ENCODE measurements at places on chromosomes 1 and 21.

GRCh38 chr1:66712839-66713238, 39.4 kb upstream of the DYNLT5 start:
- H3K27me3 ChIP-seq: no peaks in the 10 kb centered on the region
- H3K36me3 ChIP-seq: no peaks in the 10 kb centered on the region
- no peak overlapping the region for H3K27ac ChIP-seq
- no peaks in the 10 kb centered on the region for H3K4me1 ChIP-seq
- no peak for DNase-seq
- H3K4me3 ChIP-seq: no peak overlapping the region

- no peak overlapping the region for H3K27ac ChIP-seq
- no peak for DNase-seq
- H3K4me3 ChIP-seq: no peak overlapping the region
- no peaks in the 10 kb centered on the region for H3K4me1 ChIP-seq
- no peaks in the 10 kb centered on the region for H3K36me3 ChIP-seq
Measured at GRCh38 chr1:204731509-204731908, 46.0 kb upstream of the LRRN2 start.

DNA sequence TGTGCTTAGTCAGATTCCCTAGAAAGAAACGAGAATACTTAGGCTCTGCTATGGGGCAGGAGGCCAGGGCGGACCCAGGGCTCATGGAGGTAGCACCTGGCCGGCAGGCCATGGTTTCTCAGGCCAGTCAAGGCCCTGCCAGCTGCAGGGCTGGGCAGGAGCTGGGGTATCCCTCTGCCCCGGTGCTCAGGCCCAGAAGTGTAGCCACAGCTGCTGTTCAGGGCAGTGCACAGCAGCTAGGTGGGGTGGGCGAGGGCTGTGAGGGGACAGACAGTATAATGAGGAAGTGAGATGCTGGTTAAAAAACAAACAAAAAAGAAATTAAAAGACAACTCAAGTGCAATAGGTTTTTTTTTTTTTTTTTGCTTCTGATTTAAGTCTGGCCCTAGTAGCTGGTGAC, 34.0 kb upstream of the EDN2 start:
- no peak overlapping the region for H3K27ac ChIP-seq
- no peak overlapping the region for H3K4me3 ChIP-seq
- peaks cover 17% of the 10 kb centered on the region for H3K4me1 ChIP-seq

- H3K27me3 ChIP-seq: no peaks in the 10 kb centered on the region
- no peak for DNase-seq
- H3K4me3 ChIP-seq: no peak overlapping the region
Measured at GRCh38 chr21:38120984-38121855, 135.6 kb upstream of the KCNJ15 start.

DNA sequence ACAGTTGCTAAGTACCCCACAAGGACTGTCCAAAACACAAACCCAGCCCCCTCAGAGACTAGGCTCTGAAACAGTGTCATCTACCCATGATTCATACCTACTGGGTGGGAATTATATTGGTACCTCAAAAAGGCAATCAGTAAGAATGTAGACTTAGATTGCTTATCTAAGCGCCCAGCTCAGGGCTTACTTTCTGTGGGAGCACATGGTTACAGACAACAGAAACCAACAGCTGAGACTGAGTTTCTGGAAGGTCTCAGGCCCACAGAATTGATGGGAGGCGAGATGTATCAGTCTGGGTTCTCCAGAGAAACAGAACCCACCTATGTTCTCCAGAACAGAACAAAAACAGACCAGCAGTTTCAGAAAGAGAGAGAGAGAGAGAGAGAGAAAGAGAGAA, 147.3 kb upstream of the KAZN start:
- no peak overlapping the region for H3K27ac ChIP-seq
- DNase-seq: no peak
- no peaks in the 10 kb centered on the region for H3K4me1 ChIP-seq
- H3K36me3 ChIP-seq: no peaks in the 10 kb centered on the region

GRCh38 chr1:203491664-203492063, 2.3 kb upstream of the OPTC start:
- H3K27me3 ChIP-seq: no peaks in the 10 kb centered on the region
- no peak for DNase-seq

DNA sequence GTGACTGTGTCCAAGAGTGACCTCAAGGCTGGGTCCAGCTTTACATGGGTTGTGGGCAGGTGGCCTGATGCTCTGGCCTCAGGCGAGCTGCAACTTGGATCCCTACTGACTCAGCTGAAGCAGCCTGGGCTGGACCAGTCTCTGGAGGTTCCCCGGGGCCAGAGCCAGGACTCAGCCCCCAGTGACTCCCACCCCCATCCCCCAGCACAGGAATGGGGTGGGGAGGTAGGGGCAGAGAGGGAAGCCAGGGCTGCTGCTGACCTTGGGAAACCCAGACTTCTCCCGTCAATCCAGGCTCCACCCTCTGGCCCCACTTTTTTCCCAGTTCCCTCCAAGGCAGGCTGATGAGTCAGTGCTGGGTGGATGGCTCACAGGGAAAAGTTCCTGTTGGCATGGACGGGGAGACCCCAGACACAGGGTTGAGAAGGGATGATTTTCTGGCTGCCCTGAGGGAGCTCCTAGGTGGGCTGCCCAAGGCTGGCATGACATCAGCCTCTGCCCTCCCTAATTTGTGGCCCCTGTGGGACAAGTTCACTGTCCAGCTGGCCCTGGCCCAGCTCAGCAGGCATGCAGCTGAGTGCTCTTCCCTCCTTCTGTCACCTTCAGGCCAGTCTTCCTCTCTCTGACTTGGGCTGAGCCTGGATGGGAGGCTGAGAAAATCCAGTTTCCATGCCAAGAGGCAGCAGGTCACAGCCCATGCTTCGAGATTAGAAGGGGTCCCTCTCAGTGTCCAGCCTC, 2.2 kb downstream of the ZC3H12A start:
- peak overlapping the region; percentile 97 for H3K27ac ChIP-seq
- peak overlapping the region; percentile 89 for H3K4me3 ChIP-seq
- H3K4me1 ChIP-seq: peaks cover 84% of the 10 kb centered on the region
- peak; percentile 84 for DNase-seq
- H3K27me3 ChIP-seq: no peaks in the 10 kb centered on the region

DNA sequence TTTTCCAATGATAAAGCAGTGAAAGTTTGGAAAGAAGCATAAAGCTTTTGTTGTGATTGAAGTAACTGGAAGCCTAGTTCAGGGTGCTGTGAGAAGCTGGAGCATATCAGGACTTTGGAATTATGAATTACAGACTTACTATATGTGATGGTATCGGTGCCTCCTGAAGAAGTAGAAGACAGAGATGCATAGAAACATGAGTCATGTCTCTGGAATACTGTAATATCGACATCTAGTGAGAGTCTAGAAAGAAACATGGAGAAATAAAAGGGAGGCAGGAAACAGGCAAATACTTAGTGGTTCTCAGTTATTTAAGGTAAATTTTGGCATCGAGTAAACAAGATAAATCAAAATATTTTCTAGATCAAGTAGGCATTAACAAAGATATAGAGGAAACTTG, 103.0 kb downstream of the CAMTA1 start:
- no peak for DNase-seq
- no peak overlapping the region for H3K4me3 ChIP-seq
- H3K27ac ChIP-seq: no peak overlapping the region

GRCh38 chr1:62467092-62467491, 30.2 kb downstream of the USP1 start:
- no peak for DNase-seq
- H3K27me3 ChIP-seq: no peaks in the 10 kb centered on the region
- H3K27ac ChIP-seq: no peak overlapping the region
- H3K4me1 ChIP-seq: no peaks in the 10 kb centered on the region
- H3K4me3 ChIP-seq: no peak overlapping the region

DNA sequence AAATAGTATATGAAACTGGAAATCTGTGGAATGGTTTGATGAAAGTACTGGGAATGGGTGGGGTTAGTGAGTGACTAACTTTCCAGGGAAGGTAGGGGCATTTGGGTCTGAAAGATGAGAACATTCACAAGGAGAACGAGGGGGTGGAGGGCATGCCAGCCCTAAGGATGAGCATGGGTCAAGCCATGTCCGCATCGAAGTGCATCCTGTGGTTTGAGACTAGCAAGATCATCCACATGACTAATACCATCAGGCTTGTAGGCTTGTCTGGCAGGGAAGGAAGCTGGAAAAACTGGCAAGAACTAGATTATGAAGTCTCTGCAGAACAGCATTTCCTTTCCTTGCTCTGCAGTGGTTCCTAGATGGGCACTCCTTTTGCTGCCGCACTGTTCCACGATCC, 70.4 kb upstream of the UBE2U start:
- no peak for DNase-seq
- H3K27ac ChIP-seq: no peak overlapping the region
- no peaks in the 10 kb centered on the region for H3K36me3 ChIP-seq
- no peaks in the 10 kb centered on the region for H3K27me3 ChIP-seq

DNA sequence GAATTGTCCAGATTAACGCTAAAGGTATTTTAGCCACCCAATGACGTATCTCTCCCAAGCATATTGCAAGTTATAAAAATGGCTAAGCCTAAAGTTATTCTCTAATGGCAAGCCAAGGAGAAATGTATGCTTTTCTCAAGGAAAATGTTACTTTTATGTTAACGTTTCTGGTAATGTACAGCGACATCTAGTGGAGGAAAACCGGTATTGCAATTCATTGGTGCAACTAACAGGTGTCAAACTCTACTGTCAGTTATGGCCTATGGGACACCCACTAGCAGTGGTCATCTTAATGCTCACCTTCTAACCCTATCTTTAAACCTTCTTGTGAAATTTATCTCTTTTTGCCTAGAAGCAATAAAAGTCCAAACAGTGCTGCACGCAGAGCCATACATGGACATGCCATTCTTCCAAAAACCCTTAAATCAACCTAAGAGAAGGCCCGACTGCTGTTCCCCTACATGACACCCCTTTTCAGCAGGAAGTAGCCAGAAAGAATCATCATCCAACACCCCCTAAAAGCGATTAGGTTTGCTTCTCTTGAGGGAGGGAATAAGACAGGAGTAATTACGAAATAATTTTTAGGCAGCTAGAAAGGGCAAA, 68.7 kb upstream of the LRIF1 start:
- H3K27ac ChIP-seq: no peak overlapping the region
- H3K4me1 ChIP-seq: no peaks in the 10 kb centered on the region
- no peak for DNase-seq
- no peaks in the 10 kb centered on the region for H3K36me3 ChIP-seq
- no peak overlapping the region for H3K4me3 ChIP-seq

DNA sequence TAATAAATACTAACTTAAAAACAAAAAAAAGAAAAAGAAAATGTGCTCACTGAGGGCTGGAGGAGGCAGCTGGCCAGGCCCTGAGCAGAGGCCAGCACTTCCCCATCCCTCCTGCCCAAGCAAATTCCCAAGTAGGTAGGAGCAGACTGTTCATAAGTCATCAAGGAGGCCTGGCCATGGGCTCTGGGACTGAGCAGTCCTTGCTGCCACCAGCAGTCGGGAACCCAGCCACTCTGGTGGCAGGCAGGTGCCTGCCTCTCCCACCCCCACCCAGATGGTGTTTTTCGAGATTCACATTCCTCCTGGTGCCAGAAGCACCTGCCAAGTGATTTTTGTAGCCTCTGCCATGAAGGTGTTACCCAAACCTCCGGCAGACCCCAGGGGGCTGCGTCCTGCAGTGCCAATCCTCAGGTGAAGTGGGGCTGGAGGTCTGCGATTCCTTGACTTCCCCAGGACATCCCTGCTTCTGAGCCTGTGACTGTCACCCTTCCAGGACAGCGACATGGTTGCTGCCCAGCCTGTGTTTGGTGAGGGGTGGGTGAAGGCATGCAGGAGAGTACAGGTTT, 204.2 kb upstream of the TMEM51 start:
- no peak for DNase-seq
- no peaks in the 10 kb centered on the region for H3K27me3 ChIP-seq
- H3K36me3 ChIP-seq: no peaks in the 10 kb centered on the region
- no peak overlapping the region for H3K27ac ChIP-seq
- H3K4me1 ChIP-seq: peaks cover 12% of the 10 kb centered on the region
